ENCODE measurements at places on chromosomes 1 and 21. TPM values are rescaled to one million over a fixed set of nuclear protein-coding genes. Genes with fewer than 3 reads are reported as not detected.

Gene CASQ2
- not detected for total RNA-seq

DNA sequence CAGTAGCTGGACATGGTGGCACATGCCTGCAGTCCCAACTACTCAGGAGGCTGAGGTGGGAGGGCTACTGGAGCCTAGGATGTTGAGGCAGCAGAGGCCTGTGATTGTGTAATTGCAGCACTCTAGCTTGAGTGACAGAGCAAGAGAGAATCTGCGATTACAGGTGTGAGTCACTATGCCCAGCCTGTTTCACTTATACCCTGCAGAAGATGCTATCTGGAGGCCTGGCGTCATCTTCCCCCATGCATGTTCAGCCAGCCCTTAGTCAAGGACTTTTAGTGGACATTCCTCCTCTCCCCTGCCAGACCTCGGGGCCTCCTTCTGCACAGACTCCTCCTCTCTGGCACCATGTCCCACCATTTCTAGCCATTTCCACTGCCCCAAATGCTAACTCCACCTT lies 36.3 kb upstream of the RCC2 start:
- DNase-seq = peak; percentile 85

GRCh38 chr1:10288029-10288615 lies 77.8 kb downstream of the KIF1B start:
- DNase-seq = no peak

- DNase-seq = no peak
Observed at GRCh38 chr1:246199086-246199645, 307.9 kb downstream of the SMYD3 start.

Gene PCBP3
- total RNA-seq = 1.7 TPM

- DNase-seq = no peak
Observed at GRCh38 chr1:48979940-48980339, 203.2 kb upstream of the BEND5 start.

DNA sequence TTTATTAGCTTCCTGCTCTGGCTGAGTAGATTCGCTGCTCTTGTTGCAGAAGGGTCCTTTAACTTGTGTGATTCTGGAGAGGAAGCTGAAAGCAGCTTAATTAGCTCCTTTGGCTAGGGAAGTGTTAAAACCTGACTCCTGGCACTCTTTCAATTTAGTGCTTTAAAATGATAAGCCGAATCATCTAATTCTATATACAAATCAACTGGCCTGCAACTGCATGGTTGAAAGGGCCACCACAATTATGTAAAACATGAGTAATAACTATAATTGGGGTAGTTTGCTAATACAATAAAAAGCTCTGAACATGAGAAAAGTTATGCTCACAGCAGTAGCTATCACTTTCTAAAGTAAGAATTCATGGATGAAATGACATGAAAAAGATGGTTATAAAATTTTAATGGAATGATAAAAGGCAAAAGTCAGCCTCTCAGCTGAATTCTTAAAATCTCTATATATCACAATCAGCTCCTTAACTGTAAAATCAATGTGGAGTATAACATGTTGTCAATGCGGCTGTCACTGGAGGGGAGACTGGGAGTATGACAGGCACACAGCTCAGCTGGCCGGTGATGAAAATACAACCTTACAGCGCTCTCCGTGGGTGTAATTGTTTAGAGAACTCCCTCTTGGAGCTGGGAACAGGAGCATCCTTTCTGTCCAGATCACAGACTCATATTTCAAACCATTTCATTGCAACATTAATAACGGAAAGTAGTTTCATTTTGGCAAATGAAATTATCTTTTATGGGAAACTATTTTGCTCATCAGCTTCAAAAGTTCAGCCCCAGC lies 324.4 kb downstream of the KCTD3 start:
- DNase-seq = no peak
